Common myeloid progenitor, CD34-positive (primary cell): ENCODE measurements at places on chromosomes 13 and 19.

DNA sequence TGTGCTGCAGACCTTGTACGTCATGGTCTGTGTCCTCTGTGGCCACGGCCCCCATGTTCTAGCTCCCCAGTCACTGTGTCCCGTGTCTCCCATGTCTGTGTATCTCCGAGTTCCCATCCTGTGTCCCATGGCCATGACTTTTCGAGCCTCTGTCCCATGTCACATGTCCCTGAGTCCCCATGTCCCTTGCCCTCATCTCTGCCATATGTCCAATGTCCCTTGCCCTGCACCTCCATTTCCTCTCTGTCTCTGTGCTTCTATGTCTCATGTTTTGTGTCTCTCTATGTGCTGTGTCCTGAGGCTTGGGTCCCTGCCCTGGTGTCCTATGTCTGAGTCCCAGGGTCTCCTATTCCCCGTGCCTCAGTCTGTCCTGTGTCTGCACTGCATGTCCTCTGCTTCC lies 2.0 kb downstream of the ATP4A start:
- DNase-seq, result no peak

- peak; percentile 19 for DNase-seq
Measured at GRCh38 chr13:43057653-43058317, 34.4 kb downstream of the DNAJC15 start.

- DNase-seq, result no peak
Measured at GRCh38 chr13:52130641-52131040, 1.8 kb upstream of the NEK5 start.

DNA sequence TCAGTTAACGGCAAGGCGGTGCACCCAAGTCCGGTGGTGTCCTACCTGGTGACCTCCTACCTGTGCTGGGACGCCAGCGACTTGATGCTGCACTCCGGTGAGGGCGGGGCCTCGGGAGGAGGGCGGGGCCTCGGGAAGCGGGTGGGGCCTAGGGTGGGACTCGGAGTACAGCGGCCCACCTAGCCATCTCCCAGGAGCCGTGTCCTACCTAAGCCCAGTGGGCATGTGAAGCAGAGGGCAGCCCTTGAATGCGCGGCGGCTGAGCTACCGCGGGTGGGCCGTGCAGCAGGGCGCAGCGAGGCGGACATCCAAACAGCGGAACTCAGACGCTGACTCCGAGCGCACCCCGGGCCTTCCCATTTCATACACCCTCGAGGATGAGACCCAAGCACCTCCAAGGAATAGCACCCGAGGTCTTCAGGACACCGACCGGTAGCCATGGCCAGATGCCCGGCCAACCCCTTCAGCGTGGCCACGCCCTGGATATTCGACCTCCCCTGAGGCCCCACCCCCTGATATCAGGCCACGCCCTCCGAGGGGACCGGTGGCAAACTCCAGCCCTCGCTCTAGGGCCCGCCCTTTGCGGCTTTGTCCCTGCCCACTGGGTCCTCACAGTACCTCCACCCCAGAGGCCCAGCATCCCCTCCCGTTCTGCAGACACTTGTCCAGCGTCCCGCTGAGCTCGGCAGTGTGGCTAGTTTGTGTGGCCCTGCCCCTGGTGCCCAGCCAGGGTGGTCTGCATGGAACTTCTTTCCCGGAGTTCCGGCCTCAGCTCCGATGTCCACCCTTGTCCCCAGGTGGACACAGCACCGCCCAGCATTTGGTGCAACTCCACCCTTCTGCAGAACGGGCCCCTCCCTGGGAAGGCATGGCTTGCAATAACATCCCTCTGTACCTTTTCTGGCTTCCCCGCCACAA lies 5.4 kb downstream of the KLK1 start:
- DNase-seq, result peak; percentile 16

GRCh38 chr13:48500652-48501197 lies 32.2 kb downstream of the RCBTB2 start:
- peak; percentile 72 for DNase-seq
